Activated CD4-positive, CD25-positive, alpha-beta regulatory T cell treated with anti-CD3 and anti-CD28 coated beads, Interleukin-2, amount 50 U/mL, for 24 hours (primary cell): ENCODE measurements at places on chromosomes 12 and 14.

DNA sequence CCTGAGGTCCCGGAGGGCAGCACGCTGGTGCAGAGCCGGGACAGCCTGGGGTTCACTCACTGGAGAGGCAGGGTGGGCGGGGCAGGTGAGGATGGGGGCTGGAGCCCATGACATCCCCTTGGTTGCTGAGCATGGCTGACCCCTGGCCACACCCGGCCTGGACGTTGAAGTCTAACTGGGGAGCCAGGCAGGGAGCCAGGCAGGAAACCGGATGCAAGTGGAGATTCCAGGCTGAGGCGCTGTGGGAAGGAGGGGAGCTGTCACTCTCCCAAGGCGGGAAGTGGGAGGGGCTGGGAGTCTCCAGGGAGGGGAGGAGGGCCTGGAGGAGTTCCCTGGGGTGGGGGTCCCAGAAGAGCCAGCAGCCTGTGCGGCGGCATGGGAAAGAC, 7.7 kb upstream of the INF2 start:
- no peak for ATAC-seq

DNA sequence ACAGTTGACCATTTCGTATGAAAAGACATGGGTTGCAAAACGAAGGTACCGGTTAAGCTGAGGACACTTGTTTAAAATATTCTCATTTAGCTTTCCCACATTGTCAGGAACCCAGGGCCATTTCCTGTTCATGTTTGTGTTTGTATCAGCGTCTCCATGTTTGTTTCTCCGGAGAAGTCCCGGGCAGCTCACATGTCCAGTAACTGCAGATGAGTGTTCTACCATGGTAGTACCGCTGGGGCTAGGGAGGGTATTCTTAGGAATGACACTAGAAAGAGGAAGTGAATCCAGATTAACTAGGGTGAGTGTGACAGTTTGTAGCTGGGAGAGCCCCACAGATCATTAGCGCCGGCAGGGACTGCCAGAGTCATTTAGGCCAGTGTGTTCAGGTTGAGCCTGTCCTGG, 50.0 kb upstream of the EVL start:
- ATAC-seq: no peak

DNA sequence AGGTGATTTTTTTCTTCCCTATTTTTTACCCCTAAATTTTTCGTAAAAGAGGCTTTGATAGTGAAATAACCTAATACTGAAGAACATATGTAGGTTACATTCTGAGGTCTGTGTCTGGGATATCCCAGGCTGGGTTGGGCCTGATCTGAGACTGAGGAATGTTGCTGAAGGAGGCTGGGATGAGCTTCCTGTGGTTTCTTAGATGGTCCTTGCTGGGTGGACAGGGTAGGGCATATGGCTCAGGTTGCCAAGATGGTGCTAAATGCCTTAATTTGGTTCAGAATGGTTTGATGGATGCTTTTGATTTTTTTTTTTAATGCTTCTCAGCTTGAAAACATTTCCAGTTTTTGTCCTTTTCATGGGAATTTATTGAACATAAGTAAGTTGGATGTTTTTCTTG, 124.6 kb upstream of the PMCH start:
- no peak for ATAC-seq

DNA sequence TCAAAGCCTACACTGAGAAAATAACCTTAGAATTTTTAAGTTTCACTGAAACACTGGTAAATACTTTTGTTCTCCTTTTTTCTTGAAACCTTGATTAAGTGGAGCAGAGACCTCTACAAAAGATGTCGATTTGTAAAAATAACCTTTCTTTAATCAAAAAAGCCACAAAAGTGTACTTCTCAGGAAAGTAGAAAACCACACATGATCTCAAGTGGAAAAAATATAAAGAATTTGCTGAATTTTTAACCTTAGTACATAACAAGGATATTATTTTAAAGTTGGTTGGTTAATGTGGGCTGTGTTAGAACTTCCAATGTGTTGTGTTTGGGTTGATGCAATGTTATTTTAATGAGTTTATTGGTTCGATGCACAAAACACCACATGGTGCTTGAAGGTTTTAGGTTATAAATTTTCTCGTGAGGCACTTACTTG, 8.6 kb downstream of the LGR5 start:
- ATAC-seq: no peak

DNA sequence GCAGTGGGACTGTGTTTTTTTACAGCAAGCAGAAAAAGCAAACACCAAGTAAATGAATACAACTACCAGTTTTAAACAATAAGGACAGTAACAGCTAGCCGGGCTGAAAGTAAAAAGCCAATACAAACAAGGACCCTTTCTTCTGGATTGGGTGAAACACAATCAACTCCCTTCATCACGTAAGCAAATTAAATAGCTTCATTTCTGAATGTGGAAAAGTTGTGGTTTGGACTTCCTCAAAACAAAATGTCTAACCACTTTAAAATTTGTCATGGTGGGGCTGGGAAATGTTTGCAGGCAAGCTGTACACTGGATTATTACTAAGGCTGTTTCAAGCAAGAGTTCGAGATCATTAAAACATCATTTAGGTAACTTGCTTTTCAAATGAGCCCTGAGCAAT, 47.4 kb downstream of the TCHP start:
- ATAC-seq: no peak

DNA sequence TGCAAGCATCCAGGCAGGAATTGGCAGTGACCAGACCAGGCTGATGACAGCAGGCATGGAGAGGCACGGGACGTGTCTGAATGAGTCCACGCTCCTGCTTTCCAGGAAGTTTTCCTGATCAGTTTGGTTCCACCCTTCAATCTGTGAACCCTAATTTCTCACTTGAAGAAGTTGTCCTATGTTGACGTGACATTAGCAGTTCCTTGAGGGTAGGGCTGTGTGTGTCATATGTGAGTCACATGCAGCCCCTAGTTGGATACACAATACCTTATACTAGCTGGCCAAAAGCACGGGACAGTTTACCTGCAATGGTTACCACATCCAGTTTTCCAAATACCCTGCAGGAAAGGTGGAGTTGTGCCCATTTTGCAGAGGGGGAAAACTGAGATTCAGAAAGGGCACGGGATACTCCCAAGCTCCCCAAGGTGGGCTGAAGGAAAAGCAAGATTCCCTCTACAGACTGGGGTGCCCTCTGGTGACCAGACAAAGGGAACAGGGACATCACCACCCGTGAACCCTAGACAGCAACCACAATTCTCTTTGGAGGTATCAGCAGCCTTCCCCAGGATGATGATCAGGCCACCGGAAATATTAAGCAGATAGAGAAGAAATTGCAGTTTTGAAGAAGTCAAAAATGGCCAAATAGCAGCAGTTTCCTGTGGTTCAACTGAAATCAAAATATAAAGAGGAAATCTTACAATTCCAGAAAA, 194.5 kb downstream of the PHETA1 start:
- no peak for ATAC-seq

DNA sequence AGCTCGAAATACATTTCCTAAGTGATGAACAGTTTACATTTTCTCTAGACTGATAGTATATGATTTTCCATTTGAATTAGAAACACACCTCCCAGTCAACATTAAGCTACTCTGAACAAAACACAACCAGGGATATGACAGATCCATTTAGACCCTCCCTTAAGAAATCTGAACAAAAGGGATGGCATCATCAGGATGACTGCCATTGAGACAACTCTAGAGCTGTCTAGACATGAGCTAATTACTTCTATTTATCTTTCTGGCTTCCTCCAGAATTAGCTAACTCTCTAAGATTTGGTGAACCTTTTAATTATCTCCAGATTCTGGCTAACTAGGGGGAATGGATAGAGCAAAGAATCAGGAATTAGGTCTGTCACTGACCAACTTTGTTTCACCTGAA, 92.9 kb upstream of the IGF1 start:
- ATAC-seq: no peak

GRCh38 chr12:68352067-68352466, 19.9 kb upstream of the MDM1 start:
- no peak for ATAC-seq

DNA sequence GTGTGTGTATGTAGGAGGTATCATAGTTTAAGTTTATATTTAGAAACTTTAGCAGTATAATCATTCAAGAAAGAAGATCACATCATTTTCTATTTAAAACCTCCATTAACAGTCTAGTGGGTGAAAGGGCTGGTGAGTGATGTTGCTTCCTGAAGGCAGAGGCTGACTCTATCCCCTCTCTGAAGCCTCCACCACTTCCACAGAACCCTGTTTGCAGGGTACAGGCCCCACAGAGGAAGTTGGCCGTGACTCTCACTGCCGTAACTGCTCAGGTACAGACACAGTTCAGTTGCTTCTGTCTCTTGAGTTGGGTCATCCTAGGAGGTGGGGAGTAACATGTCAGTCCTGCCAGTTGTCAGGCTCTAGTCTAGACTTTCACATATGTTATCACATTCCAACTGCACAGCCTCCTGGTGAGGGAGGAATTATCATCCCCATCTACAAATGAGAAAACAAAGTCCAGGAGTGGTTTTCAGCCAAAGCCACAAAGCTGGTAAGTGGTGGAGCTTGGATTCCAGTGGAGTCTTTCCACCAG, 31.5 kb downstream of the CFL2 start:
- no peak for ATAC-seq

- no peak for ATAC-seq
These were observed 67.8 kb upstream of the DDHD1 start for GRCh38 chr14:53220914-53221313.

GRCh38 chr14:80754696-80755095, 186.8 kb downstream of the CEP128 start:
- ATAC-seq: no peak
